Activated CD8-positive, alpha-beta memory T cell treated with anti-CD3 and anti-CD28 coated beads, Interleukin-2, amount 10 ng/mL, durations not matched to agents 7 days and 5 days (primary cell): ENCODE measurements at places on chromosomes 16 and 17. TPM values are rescaled to one million over a fixed set of nuclear protein-coding genes. Genes with fewer than 3 reads are reported as not detected.

GRCh38 chr16:66291833-66292232, 74.7 kb upstream of the CDH5 start:
- no peak overlapping the region for H3K27ac ChIP-seq
- H3K4me3 ChIP-seq, result no peak overlapping the region
- peak; percentile 25 for DNase-seq
- H3K4me1 ChIP-seq, result no peaks in the 10 kb centered on the region
- H3K36me3 ChIP-seq, result no peaks in the 10 kb centered on the region
- peaks cover 7% of the 10 kb centered on the region for H3K27me3 ChIP-seq

Gene SPN
- 351 TPM for total RNA-seq

Gene CCL16
- total RNA-seq, result not detected

- H3K4me3 ChIP-seq, result no peak overlapping the region
- no peak overlapping the region for H3K27ac ChIP-seq
- peaks cover 16% of the 10 kb centered on the region for H3K36me3 ChIP-seq
- no peaks in the 10 kb centered on the region for H3K27me3 ChIP-seq
- H3K4me1 ChIP-seq, result peaks cover 11% of the 10 kb centered on the region
- DNase-seq, result no peak
These were observed 60.1 kb downstream of the CYLD start for GRCh38 chr16:50802000-50802399.

Gene TLCD2
- 0.28 TPM for total RNA-seq

- H3K36me3 ChIP-seq, result peaks cover 39% of the 10 kb centered on the region
- no peak overlapping the region for H3K4me3 ChIP-seq
- H3K4me1 ChIP-seq, result peaks cover 45% of the 10 kb centered on the region
- H3K27me3 ChIP-seq, result no peaks in the 10 kb centered on the region
These were observed 9.2 kb downstream of the PAFAH1B1 start for GRCh38 chr17:2602597-2603017.

DNA sequence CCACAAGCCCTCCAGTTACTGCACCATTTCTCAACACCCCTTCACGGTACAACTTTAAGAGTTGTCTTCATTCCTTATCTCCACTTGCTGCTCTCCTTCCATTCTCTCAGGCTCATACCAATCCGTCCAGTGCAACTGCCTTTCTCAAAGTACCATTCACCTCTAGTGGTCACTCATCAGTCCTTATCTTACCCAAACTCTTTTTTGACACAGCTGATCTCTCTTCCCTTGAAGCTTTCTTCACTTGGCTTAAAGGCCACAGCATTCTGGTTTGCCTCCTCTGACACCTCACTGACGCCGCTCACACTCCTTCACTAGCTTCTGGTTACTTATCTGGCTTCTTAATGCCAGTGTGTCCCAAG, 24.9 kb downstream of the UBE2G1 start:
- DNase-seq, result no peak
- no peaks in the 10 kb centered on the region for H3K27me3 ChIP-seq
- no peak overlapping the region for H3K27ac ChIP-seq
- H3K36me3 ChIP-seq, result no peaks in the 10 kb centered on the region
- H3K4me1 ChIP-seq, result peaks cover 21% of the 10 kb centered on the region

Gene USP36
- 84.5 TPM for total RNA-seq

GRCh38 chr16:63856537-63856936, 1265.3 kb downstream of the CDH11 start:
- no peak for DNase-seq
- no peaks in the 10 kb centered on the region for H3K36me3 ChIP-seq
- H3K4me1 ChIP-seq, result no peaks in the 10 kb centered on the region
- H3K27ac ChIP-seq, result no peak overlapping the region

DNA sequence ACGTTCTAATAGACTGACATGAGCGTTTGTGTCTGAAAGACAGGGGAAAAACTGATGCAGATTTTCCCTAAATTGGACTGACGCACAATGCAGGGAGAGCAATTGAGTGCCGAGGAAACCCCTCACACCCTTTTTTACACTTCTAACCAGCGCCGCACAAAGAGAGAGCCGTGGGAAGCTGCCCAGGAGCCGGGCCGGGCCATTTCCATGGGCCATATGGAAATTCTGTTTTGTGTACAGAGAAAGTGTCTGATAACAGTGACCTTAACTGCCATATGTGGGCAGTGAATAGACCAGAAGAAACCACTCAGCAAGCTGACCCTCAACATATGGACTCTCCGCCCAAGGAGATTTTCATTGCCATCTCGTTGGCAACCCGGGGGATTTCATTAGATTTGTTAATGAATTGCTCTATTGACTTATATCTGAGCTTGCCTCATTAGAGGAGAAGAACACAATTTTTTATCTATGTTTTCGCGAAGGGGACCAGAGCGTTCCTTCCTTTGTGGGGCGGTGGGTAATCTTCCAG, 225.9 kb upstream of the IRX3 start:
- H3K36me3 ChIP-seq, result no peaks in the 10 kb centered on the region
- H3K4me1 ChIP-seq, result no peaks in the 10 kb centered on the region
- H3K27ac ChIP-seq, result no peak overlapping the region
- no peaks in the 10 kb centered on the region for H3K27me3 ChIP-seq

GRCh38 chr17:82980632-82981031, 98.8 kb upstream of the METRNL start:
- no peak overlapping the region for H3K27ac ChIP-seq
- peaks cover 8% of the 10 kb centered on the region for H3K36me3 ChIP-seq
- peaks cover 35% of the 10 kb centered on the region for H3K4me1 ChIP-seq
- no peak for DNase-seq
- no peaks in the 10 kb centered on the region for H3K27me3 ChIP-seq
- no peak overlapping the region for H3K4me3 ChIP-seq

- DNase-seq, result no peak
- no peak overlapping the region for H3K4me3 ChIP-seq
- peaks cover 12% of the 10 kb centered on the region for H3K4me1 ChIP-seq
- no peaks in the 10 kb centered on the region for H3K27me3 ChIP-seq
These were observed 29.0 kb downstream of the RMI2 start for GRCh38 chr16:11374255-11374654.

Gene PRM3
- total RNA-seq, result not detected

DNA sequence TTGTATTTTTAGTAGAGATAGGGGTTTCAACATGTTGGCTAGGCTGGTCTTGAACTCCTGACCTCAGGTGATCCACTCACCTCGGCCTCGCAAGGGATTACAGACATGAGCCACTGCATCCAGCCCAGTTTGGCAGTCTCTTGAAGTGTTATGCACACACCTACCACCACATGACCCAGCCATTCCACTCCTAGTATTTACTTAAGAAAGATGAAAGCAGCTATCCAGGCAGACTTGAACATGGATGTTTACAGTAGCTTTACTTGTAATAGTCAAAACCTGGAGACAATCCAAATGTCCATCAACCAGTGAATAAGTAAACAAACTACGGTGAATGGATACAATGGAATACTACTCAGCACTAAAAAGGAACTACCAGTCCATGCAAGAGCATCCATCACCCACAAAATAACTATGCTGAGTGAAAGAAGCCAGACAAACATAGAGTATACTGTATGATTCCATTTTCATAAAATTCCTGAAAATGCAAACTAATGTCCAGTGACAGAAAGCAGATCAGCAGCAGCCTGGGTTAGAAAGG, 37.8 kb upstream of the RASD1 start:
- H3K27me3 ChIP-seq, result no peaks in the 10 kb centered on the region
- H3K27ac ChIP-seq, result no peak overlapping the region
- no peaks in the 10 kb centered on the region for H3K36me3 ChIP-seq
- no peaks in the 10 kb centered on the region for H3K4me1 ChIP-seq
- H3K4me3 ChIP-seq, result no peak overlapping the region

Gene C16orf54
- 51.2 TPM for total RNA-seq

GRCh38 chr17:50102164-50102991, 7.2 kb downstream of the PDK2 start:
- H3K36me3 ChIP-seq, result no peaks in the 10 kb centered on the region
- no peak for DNase-seq
- H3K27me3 ChIP-seq, result no peaks in the 10 kb centered on the region
- H3K4me3 ChIP-seq, result no peak overlapping the region
- peaks cover 14% of the 10 kb centered on the region for H3K4me1 ChIP-seq

DNA sequence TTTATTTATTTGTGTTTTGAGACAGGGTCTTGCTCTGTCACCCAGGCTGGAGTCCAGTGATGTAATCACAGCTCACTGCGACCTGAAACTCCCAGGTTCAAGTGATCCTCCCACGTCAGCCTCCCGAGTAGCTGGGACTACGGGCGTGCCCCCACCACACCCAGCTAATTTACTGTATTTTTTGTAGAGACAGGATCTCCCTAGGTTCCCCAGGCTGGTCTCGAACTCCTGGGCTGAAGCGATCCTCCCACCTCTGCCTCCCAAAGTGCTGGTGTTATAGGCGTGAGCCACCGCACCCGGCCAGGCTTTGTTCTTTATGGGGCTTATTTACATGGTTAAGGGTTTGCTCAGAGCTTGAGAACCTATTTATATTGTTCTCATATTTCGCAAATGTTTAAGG, 5.8 kb upstream of the MEIOB start:
- peaks cover 11% of the 10 kb centered on the region for H3K4me1 ChIP-seq
- peaks cover 29% of the 10 kb centered on the region for H3K27me3 ChIP-seq
- no peak overlapping the region for H3K27ac ChIP-seq
- H3K36me3 ChIP-seq, result no peaks in the 10 kb centered on the region
- DNase-seq, result no peak
- H3K4me3 ChIP-seq, result no peak overlapping the region

- no peak overlapping the region for H3K4me3 ChIP-seq
- no peak for DNase-seq
- no peaks in the 10 kb centered on the region for H3K4me1 ChIP-seq
- H3K27ac ChIP-seq, result no peak overlapping the region
- peaks cover 38% of the 10 kb centered on the region for H3K36me3 ChIP-seq
These were observed 40.1 kb downstream of the LITAF start for GRCh38 chr16:11546608-11547061.

- peak; percentile 84 for DNase-seq
- H3K4me3 ChIP-seq, result peak overlapping the region; percentile 59
- H3K27me3 ChIP-seq, result peaks cover 16% of the 10 kb centered on the region
- peaks cover 42% of the 10 kb centered on the region for H3K4me1 ChIP-seq
- peaks cover 2% of the 10 kb centered on the region for H3K36me3 ChIP-seq
- peak overlapping the region; percentile 92 for H3K27ac ChIP-seq
These were observed 91.8 kb downstream of the RGS9 start for GRCh38 chr17:65228734-65229620.

GRCh38 chr17:57085448-57086068, 512 bp downstream of the AKAP1 start:
- H3K4me1 ChIP-seq, result peaks cover 45% of the 10 kb centered on the region
- peak overlapping the region; percentile 73 for H3K27ac ChIP-seq
- H3K36me3 ChIP-seq, result no peaks in the 10 kb centered on the region
- H3K27me3 ChIP-seq, result peaks cover 5% of the 10 kb centered on the region

DNA sequence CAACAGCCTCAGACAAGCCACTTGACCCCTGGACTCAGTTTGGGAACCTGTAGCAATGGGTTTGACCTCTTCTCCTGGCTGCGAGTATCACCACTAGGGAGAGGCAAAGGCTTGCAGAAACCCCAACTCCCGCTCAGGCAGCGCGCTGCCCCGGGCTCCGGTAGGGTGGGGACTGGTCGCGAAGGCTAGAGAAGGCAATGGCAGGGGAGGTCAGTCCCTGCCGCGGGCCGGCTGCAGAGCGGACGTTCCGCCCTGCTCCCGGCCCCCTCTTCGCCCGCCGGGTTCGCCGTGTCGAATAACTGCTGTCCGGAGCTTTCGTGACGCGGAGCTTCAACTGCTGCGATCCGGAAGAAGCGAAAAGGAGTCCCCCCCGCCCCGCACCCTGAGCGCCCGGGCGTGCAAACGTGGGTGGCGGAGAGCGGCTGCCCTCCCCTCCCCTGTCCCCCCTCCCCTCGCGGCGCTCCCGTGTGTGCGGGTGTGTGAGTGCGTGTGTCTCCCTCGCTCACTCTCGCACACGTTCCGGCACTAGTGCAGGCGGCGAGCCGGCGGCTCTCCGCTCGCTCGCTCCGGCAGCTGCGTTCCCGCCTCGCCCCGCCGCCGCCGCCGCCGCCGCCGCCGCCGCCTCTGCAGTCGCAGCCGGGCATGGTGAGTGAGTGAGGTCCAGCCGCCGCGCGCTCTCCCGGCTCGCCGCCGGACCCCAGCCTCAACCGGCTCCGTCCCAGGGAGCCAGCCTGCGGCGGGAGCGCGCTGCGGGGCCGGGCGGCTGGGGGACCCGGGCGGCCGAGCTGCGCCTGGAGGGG, 772 bp upstream of the SHISA6 start:
- H3K27me3 ChIP-seq, result peaks cover 25% of the 10 kb centered on the region
- no peak for DNase-seq
- H3K27ac ChIP-seq, result no peak overlapping the region
- no peaks in the 10 kb centered on the region for H3K4me1 ChIP-seq

Gene CRYBA1
- not detected for total RNA-seq

Gene ATP2A1
- total RNA-seq, result 3.4 TPM

Gene GDPD1
- 2.5 TPM for total RNA-seq

GRCh38 chr17:38981636-38982035, 14.4 kb upstream of the FBXO47 start:
- no peak overlapping the region for H3K4me3 ChIP-seq
- H3K27ac ChIP-seq, result no peak overlapping the region
- peaks cover 9% of the 10 kb centered on the region for H3K27me3 ChIP-seq
- no peaks in the 10 kb centered on the region for H3K36me3 ChIP-seq
- peaks cover 7% of the 10 kb centered on the region for H3K4me1 ChIP-seq

DNA sequence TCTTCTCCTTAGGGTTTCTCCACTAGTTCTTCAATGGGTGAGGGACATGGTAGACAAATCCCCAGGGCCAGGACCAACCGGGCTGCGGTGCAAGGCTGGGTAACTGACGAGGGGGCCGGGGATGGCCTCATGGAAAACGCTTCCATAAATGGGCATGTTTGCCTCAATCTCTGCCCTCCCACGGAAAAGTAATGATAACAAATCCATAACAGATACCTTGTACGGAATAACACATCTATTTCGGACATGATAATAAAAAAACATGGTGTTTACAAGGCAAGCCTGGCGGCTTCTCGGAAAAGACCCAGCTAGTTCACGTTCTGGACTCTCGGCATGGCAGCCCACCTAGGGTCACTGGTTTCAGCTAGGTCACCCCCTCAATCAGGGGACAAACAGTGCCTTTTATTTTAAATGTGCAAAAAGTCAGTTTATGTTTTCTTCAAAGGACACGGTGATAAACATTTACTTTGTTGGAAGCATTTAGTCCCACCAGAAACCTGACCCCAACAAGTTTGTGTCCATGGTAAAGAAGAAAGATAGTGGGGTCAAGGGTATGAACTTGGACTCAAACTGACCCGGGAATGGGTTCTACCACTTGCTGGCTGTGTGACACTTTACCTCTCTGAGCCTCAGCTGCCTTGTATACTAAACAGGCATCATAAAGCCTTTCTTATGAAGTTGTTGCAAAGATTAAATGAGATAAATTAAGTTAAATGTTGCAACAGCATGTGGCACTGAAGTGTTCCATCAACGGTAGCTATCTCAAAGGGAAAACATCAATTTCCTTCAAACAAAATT, 1.7 kb downstream of the MYH11 start:
- peaks cover 8% of the 10 kb centered on the region for H3K4me1 ChIP-seq
- no peak for DNase-seq
- H3K27me3 ChIP-seq, result peaks cover 50% of the 10 kb centered on the region
- H3K4me3 ChIP-seq, result no peak overlapping the region
- no peak overlapping the region for H3K27ac ChIP-seq
- H3K36me3 ChIP-seq, result peaks cover 2% of the 10 kb centered on the region

Gene ICAM2
- 40.6 TPM for total RNA-seq
